ENCODE measurements at places on chromosomes 3 and 15.

DNA sequence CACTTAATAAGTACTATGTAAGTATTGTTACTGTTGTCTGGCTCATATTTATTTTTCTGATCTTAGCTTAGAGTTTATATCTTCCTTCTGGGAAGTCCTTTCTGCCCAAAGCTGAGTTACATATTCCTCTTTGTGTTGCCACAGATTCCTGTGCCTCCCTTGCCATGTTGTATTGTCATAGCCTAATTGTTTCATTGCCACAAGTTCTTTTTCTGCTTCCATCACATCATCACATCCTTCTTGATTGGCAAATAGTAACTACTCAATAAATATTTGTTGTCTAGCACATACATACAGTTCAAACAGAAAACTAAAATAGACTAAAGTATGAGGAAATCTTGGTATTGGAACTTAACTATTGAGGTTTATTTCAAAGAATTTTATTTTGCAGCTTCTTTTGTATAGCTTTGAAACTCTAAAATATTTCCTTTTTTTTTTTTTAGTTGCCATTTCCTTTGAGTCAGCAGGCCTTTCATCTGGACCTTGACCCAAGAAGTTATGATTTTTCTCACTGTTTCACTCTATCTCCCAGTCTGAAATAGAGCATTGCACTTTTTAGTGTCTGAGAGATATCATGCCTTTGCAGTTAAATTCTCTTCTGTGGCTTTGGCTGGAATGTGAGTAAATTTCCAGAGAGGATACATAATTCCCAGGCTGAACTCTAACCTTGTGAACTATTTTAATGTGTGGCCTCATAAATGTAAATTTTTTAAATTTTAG lies 98.2 kb downstream of the ZNF609 start:
- no peak for DNase-seq

DNA sequence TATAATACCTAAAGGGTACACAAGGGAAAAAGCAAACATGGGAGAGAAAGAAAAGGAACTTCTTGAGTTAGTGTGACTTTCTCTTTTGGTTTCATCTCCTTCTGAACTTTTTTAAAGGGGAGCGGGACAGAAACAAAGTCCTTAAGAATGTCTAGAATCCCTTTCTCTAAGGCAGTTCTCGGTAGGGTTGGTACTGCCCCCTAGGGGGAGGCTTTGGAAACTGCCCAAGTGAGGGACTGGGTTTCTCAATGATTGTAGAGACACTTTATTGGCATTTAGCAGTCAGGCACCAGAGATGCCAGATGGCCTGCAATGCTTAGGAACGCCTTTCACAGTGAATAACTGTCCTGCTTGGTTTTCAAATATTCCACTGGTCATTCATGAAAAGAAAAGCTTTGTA lies 172.7 kb downstream of the WDR72 start:
- DNase-seq = no peak

DNA sequence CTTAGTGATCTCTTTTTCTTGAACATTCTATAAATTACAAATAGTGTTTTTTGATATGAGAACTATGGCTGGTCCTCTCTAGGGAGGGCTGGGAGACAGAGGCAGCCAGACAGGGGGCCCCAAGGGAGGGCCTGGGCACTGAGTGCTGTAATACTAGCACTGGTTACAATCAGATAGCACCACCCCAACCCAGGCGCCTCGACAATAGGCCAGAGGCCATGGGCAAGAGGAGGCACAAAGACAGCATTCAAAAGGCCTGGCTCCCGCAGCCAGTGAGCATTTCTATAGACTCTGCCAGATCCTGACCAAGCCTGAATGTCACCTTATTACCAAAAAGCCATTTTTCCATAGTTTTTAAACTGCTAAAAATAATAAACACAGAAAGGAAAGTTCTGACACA lies 158.5 kb downstream of the THRB start:
- no peak for DNase-seq

DNA sequence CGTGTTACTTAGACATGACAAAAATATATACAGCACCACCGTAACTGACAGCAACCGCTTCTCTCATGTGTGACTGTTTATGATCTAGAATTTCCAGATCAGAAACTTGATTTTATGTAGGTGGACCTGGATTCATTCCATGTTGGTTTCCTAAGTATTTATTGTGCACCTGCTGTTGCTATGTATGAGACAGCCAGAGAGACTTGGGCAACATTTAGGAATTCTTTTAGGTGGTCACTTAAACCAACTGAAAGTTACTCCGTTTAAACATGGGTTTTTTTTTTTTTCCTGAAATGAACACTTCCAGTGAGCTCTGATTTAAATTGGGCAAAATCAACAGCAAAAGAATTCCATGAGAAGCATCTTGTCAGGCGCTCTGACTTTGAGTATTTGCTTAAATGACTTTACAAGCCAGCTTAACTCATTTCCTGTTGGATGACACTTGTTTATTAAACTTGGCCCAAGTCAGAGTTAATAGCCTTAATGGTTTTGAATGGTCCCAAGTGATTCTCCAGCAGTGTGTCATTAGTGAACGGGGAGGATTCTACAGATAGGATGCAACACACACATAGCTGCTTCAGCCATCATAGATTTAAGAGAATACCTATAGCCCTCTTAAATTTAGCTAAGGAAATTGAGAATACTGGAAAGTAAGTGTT lies 31.8 kb downstream of the MITF start:
- no peak for DNase-seq

DNA sequence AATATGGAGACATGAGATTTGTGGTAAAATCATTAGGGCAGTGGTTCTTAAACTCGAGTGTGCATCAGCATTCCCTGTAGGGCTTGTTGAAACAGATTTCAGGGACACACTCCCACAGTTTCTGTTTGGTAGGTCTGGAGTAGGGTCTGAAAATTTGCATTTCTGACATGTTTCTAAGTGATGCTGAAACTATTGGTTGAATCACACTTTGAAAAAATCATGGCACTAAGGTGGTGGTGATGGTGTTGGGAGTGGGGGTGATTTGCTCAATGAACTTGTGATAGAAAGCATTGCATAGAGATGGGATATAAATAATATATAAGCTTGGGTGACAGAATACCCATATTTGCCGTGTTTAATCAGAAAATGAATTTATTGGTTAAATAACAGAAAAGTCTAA lies 11.3 kb downstream of the MITF start:
- DNase-seq = no peak

DNA sequence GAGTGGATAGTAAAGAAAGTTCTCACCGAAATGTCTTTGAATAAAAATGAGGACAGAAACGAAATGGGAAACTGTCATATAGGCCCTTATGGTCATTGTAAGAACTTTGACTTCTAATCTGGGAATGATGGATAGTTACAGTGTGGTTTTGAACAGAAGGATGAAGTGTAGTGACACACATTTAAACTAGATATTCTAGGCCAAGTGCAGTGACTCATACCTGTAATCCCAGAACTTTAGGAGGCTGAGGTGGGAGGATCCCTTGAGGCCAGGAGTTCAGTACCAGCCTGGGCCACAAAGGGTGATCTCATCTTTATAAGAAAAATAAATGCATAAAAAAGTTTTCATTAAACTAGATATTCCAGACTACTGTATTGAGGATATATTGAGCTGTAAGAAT lies 452.8 kb downstream of the ROBO1 start:
- DNase-seq = no peak

GRCh38 chr15:69664572-69665571 lies 212.3 kb downstream of the RPLP1 start:
- no peak for DNase-seq

DNA sequence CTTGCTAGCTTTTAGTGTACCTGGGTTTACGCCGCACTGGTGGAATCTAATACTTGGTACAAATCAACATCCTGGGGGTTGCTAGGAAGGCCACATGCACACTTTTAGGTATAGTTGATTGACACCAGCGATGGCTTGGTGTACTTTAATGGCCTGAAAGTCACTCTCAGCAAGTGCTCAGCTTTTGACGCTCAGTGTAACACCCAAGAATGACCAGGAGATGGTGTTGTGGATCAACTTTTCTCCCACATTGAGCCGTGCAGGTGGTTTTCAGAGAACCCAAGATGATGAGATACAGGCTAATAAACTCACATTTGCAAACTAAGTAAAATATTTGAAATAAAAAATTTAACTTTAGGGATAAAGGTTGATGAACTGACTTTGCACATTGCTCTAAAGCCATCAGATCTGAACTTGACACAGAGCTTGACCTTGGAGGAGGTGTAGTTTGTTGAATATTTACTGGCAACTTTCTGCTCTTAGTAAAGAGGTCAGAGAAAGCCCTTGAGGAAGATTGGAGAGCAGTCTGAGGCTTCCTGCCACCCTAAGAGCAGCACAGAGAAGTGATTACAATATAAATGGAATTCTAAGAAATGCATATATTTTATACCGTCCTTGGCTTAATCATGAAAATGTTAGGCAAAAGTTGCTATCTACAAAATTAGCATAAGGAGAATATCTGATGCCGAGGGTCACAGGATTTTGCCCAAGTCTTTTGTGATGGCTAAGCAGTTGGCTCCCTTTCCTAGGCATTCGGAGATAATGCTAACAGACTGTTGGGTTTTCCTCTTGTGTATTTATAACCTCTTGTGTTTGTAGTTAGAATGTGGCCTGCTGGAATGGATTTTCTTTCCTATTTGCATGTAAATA lies 143.4 kb upstream of the RASGRP1 start:
- DNase-seq = no peak

DNA sequence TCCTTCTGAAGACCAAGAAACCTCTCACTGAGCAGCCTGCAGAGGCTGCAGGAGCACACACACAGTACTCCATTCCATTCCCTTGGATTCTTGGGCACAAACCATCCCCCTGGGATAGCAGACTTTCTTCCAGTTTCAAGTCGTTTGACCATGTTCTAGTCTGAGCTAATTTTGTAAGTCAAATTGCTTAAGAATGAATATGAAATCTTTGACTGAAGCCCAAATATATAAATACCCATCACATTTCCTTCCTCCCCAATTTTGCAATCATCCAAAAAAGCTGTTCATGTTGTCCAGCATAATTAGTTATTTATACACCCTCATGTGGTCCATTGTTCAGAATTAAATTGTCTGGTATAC lies 231.2 kb upstream of the TPRG1 start:
- DNase-seq = no peak

GRCh38 chr15:63634154-63634553 lies 37.0 kb downstream of the FBXL22 start:
- DNase-seq = no peak

DNA sequence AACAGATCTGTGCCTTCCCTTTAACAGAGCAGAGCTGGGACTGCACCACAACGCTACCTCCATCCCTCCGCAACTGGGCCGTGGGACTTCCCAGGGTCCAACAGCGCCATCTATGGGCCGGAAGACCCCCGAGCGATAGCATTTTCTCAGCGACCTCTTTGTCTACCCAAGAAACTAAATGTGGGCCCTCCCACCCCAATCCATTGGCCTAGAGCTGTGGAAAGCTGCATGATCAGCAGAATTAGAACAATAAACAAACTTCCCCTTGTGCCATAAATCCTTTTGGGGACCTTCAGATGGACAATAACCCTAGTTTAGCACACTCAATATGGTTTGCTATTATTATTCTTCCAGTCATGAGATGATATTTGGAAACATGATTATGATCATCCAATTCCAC lies 74.8 kb upstream of the NTRK3 start:
- DNase-seq = peak; percentile 31

DNA sequence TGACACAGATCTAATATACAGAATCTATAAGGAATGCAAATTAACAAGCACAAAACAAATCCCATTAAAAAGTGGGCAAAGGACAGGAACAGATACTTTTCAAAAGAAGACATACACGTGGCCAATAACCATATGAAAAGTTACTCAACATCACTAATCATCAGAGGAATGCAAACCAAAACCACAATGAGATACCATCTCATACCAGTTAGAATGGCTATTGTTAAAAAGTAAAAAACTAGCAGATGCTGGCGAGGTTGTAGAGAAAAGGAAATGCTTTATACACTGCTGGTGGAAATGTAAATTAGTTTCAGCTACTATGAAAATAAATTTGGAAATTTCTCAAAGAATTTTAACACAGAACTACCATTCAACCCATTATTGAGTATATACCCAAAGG lies 50.7 kb downstream of the ADAMTS17 start:
- DNase-seq = no peak

GRCh38 chr15:44296625-44297524 lies 8.4 kb downstream of the GOLM2 start:
- DNase-seq = no peak

GRCh38 chr3:107524841-107525643 lies 2.3 kb downstream of the BBX start:
- no peak for DNase-seq

- peak; percentile 43 for DNase-seq
These were observed 47.0 kb downstream of the ZNF609 start for GRCh38 chr15:64507293-64507802.

- DNase-seq = no peak
These were observed 39.4 kb upstream of the CCR2 start for GRCh38 chr3:46314517-46314916.

- DNase-seq = no peak
These were observed 100.2 kb downstream of the IQSEC1 start for GRCh38 chr3:12972781-12973702.

- no peak for DNase-seq
These were observed 94.1 kb downstream of the CHSY1 start for GRCh38 chr15:101157721-101158120.

- no peak for DNase-seq
These were observed 50.4 kb upstream of the ATP2C1 start for GRCh38 chr3:130843441-130843840.

DNA sequence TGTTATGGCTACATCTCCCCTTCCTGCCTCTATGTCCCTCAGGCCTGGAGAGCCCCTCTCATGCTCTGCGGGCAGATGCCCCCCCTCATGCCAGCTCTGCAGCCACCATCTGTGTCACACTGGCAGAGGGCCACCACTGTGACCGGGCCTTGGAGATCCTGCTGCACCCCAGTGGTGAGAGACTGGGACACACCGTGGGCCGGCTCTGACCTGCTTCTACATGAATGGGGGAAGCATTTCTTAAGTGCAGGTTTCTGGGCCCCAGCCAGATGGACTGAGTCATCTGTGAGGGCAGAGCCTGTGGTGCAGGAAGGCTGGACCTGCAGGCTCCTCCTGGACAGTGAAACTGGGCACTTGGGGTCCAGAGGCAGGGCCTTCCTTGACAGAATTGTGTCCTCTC lies 4.8 kb downstream of the VWA5B2 start:
- no peak for DNase-seq

- DNase-seq = no peak
These were observed 33.0 kb upstream of the APH1B start for GRCh38 chr15:63244399-63244798.

GRCh38 chr3:120070263-120070981 lies 23.8 kb downstream of the GSK3B start:
- DNase-seq = no peak

GRCh38 chr15:89817701-89818280 lies 3.1 kb upstream of the ANPEP start:
- DNase-seq = no peak

- no peak for DNase-seq
These were observed 333.9 kb downstream of the TIGIT start for GRCh38 chr3:114627770-114628169.

DNA sequence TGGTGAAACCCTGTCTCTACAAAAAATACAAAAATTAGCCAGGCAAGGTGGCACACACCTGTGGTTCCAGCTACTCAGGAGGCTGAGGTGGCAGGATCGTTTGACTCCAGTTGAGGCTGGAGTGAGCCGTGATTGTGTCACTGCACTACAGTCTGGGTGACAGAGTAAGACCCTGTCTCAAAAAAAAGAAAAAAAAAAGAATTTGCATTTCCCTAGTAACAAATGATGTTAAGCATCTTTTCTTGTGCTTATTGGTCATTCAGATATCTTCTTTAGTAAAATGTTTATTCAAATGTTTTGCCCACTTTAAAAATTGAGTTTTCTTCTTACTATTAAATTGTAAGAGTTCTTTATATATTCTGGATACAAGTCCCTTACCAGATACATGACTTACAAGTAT lies 48.7 kb downstream of the NFKBIZ start:
- no peak for DNase-seq

Measured in GM12892 (cell line).